ENCODE measurements at places on chromosomes 5 and 9. TPM values are rescaled to one million over a fixed set of nuclear protein-coding genes. Genes with fewer than 3 reads are reported as not detected.

- DNase-seq: peak; percentile 77
These were observed 42.2 kb downstream of the PTTG1 start for GRCh38 chr5:160463740-160464465.

DNA sequence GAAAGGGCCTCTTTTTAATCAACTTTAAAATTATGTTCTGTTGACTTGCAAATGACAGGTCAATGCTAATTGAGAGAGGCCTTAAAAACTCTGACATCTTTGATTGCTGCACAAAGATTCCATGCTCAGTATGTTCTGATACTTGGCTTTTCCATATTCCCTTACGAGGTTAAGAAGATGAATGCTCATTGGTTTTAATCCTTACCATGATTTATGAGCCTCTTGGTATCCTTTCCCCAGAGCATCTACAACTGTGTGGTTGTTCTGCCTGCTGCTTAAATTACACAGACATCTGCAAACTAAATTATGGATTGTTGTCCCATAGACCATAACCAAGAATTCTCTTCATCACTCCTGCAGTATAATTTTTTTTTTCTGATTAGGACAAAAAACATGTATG, 352.6 kb downstream of the CDH12 start:
- no peak for DNase-seq

- DNase-seq: no peak
These were observed 112.5 kb upstream of the LARP1 start for GRCh38 chr5:154642499-154643245.

GRCh38 chr5:88881571-88881971, 1.4 kb downstream of the MEF2C start:
- DNase-seq: peak; percentile 24

GRCh38 chr9:123522251-123522650, 166.3 kb downstream of the CRB2 start:
- no peak for DNase-seq

- no peak for DNase-seq
These were observed 21.0 kb downstream of the STOM start for GRCh38 chr9:121349009-121349408.

DNA sequence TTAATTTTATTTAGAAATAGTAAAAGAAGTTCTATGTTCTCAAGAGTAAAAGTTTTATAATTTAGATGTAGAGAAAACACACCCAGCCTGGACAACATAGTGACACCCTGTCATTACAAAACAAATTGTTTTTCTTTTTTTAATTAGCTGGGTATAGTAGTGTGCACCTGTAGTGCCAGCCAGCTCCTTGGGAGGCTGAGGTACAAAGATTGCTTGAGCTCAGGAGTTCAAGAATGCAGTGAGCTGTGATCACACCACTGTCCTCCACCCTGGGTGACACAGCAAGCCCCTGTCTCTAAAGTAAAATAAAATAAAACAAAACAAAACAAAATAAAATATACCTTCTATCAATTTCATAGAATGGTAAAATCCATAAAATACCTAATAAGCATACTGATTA, 1017.8 kb upstream of the DMAC1 start:
- DNase-seq: no peak

DNA sequence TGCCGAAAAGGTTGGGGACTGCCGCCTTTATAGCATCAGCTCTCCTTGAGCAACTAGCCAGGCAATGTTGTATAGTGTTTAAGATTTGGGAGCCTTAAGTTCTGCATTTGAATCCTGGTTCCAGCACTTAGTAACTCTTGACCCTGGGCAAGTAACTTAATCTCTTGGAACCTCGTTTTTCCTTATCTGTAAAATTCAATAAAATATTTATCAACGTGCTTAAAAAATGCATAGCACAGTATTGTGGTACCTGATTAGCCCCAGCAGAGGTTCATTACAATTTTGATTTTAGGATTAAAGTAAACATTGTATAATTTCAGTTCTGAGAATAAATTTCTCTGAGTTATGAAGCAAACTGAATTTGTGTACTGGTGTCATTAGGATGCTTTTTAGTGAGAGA, 66.4 kb downstream of the ZSWIM6 start:
- no peak for DNase-seq

The C6 gene
- not detected for total RNA-seq

Measured in fibroblast of villous mesenchyme (primary cell).